Activated naive CD4-positive, alpha-beta T cell (primary cell): ENCODE measurements at places on chromosomes 12 and 14.

GRCh38 chr12:42871816-42872215 is 282.3 kb upstream of the PRICKLE1 start:
- no peak for DNase-seq

GRCh38 chr12:95460105-95460504 is 13.8 kb upstream of the METAP2 start:
- DNase-seq: no peak

DNA sequence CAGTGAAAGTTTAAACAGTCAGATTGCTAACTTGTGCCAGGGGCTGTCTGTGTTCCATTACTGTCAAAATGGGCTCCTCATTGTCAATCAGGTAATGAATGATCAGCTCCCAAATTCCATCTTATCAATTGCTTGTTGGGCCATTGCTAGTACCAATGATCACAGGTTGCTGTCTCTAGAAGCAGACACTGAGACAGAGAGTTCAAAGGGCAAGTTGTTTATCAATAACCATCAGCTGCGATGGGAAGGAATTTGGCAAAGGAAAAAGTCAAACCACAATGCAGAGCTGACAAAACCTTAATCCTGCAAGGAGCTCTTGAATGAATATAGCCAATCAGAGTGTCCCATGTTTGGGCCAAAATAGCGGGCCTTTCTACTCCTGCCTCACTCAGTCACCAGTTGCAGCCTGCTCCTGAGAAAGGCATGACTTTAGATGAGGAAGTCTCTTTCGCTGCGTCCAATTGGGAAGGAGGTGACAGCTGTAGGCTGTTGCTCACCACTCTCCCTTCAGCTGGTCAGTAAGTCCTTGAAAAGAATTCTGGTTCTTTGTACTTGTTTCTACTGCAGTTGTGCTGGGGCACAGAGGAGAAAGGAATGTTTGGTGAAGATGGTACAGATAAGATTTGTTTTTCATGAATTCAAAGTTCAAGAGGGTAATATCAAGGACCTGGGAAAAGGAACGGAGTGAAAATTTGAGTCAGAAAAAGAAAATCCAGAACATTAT is 179.2 kb upstream of the PDE3A start:
- DNase-seq: no peak

GRCh38 chr14:61076556-61076955 is 95.5 kb downstream of the SLC38A6 start:
- no peak for DNase-seq

DNA sequence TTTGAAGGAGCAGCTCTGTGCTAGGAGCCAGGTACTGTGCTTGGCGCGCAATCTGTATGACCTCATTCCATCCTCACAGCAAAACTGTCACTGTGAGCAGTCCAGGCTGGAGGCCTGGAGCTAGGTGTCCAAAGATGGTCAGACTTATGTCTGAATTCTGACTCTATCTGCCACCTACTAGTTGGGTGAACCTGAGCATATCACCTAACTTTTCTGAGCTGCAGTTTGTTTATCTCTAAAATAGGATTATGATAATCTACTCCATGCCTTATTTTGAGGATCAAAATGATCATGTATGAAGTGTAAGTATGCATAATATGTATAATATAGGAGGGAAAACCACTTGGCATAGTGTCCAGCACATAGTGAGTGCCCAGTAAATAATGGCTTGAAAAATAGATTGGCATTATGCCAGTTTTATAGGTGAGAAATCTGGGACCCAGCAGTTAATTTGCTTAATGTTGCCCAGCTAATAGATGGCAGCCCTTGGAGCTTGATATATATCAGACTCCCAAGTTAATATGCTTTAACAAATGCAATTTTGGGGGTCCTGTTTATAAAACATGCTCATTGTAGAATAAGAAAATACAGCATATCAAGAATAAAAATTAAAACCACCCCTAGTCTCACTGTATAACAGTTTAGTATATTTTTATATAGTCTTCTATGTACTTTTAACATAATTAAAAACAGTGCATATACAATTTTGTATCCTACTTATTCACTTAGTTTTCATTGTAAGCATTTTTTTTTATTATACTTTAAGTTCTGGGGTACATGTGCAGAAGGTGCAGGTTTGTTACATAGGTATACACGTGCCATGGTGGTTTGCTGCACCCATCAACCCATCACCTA is 4.5 kb upstream of the JPH4 start:
- DNase-seq: no peak

DNA sequence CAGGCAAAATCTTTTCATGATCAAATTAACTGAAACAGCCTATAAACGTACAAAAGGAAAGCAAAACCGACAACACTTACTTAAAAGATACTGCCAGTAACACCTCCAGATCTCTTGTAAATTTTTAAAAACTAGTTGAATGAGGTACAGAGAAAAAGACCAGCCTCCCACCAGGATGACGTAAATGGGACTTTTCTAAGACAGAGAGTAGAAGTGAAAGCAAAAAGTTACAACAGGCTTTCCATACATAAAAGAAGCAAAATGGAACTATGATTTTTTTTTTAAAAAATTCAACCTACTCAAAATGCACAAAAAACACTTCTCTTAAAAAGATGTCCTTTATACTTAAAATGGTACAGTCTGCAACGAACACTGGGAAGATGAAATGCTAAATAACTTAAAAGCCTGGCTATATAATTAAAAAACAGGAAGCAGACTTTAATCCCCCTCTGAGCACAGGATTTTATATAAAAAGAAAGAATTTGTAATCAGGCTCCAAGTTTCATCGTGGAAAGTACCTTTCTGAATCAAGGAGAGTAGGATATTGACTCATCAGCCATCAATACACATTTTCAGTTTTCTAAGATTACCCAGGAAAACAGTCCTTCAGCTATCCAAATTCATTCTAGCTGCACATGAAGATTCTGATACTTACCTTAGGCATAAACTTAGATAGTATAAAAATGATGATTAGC is 14.2 kb upstream of the MYO1A start:
- peak; percentile 8 for DNase-seq

- no peak for DNase-seq
Measured at GRCh38 chr12:83389237-83389996, 702.7 kb downstream of the TMTC2 start.

DNA sequence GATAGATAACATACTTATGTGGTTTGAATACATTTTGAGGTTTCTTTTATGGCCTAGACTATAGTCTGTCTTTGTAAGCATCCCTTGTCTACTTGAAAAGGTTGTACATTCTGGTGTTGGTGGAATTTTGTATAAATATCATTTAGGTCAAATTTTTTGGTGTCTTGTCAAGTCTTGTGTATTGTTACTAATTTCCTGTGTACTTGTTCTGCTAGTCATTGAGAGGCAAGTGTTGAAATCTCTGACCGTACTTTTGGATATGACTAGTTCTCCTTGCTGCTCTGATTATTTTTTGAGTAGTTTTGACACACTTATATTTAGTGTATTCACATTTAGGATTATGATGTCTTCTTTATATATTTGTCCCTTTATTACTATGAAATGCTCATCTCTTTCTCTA is 219.6 kb downstream of the CCDC91 start:
- no peak for DNase-seq

GRCh38 chr12:129034558-129035289 is 181.4 kb downstream of the GLT1D1 start:
- no peak for DNase-seq

- no peak for DNase-seq
Measured at GRCh38 chr12:115934877-115935276, 342.6 kb downstream of the MED13L start.

DNA sequence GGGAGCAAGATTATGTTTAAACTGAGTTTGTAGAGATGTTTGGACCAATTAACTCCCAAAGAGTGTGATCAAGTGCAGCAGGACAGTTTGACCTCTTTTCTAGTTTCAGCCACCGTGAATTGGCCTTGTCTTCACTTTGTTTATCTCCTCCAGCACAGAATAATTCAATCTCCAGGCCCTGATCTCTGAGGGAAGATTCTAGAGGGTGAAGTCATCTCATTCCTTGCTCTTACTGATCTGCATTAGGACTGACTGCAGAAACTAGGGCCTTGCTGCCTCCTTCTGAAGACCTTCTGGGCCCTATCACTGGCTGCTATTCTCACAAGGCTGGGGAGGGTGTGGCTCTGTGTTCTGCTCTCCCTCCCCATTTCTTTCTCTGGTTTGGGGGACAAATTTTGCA is 29.4 kb downstream of the C12orf75 start:
- DNase-seq: no peak

- no peak for DNase-seq
Measured at GRCh38 chr14:73293782-73294781, 56.8 kb downstream of the PAPLN start.

GRCh38 chr14:24463017-24463883 is 20.7 kb upstream of the SDR39U1 start:
- no peak for DNase-seq

DNA sequence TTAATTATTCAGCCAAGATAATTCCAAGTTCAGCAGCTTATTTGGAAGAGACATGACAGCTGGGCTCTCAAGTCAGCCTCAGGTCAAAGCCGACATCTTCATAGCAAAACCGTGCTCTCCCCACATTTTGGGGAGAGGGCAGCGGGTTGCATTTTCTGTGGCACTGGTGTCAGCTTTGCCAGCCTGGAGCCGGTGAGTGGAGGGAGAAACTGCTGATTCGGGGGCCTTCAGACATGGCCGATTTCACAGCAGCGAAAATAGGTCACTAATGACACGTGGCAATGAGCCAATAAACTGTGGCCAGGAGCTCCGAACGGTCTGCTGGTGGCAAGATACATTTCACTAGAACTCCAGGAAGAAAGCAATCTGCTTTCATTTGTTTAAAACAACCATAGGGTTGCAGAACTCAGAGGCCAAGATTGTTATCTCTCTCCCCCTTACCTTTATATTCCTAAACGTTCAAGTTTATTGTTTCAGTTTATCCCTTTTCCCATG is 173.2 kb downstream of the CAND1 start:
- DNase-seq: no peak

DNA sequence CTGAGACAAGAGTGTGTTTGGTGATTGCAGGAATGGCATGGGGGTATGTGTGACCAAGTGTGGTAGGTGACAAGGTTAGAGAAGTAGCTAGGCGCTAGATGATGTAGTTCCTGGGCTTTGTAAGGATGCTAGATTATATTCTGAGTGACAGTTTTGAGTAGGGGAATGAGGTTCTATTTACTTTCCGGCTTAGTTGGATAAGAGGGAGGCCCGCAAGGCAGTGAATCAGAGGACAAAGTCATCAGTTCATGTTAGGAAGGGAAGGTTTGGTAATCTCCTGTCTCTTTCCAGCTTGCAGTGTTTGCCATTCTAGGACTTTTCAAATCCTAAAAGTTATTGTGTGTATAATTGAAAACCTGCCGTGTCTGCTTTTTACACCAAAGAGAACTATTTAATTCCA is 45.0 kb downstream of the CFAP54 start:
- no peak for DNase-seq

- DNase-seq: no peak
Measured at GRCh38 chr12:41162461-41162860, 25.7 kb upstream of the PDZRN4 start.

GRCh38 chr14:90088176-90088575 is 26.4 kb downstream of the KCNK13 start:
- DNase-seq: no peak

DNA sequence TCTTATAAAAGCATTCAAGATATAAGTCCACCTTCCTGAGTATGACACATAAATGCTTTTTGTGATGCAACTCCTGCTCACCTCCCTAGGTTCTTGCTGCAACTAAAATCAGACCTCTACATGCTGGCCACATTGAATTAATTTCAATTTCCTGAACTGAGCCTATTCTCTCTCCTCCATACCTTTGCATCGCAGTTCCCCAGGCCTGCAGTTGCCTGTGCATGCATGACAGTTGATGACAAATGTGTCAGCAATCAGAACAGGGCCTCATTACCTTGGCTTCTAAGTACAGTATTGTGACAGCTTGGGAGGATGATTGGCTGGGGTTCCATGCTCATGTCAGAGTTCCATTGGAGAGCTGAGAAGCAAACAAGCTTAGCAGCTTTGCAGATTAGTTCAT is 3.9 kb upstream of the TM7SF3 start:
- DNase-seq: no peak

GRCh38 chr12:109739747-109740693 is 26.4 kb downstream of the FAM222A start:
- DNase-seq: no peak

- DNase-seq: no peak
Measured at GRCh38 chr14:94966344-94966743, 191.0 kb downstream of the DICER1 start.

DNA sequence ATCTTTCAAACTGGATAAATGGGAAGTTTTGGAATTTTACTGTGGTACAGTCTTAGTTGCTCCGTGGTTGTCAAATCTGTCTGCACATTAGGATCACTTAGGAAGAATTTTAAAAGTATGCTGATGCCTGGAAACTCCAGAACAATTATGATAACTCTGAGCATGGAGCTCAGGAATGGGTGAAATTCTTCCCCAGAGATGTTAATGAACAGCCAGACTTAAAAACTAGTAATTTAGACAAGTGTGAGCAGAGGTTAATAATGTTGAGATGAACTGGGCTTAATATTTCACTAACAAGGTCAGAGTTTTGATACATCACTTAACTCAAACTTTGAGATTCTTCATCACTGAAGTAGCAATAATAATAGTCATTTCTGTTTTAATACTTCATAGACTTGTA is 94.5 kb downstream of the NTS start:
- no peak for DNase-seq

- no peak for DNase-seq
Measured at GRCh38 chr12:94769776-94770759, 119.7 kb upstream of the TMCC3 start.
